Left lung (tissue), 14 donors: ENCODE measurements at places on chromosomes 12 and 14. TPM values are rescaled to one million over a fixed set of nuclear protein-coding genes. Genes with fewer than 3 reads are reported as not detected.

- H3K4me3 ChIP-seq = no peak overlapping the region
- H3K27ac ChIP-seq = no peak overlapping the region
- DNase-seq = no peak
- no peaks in the 10 kb centered on the region for H3K36me3 ChIP-seq
- no peaks in the 10 kb centered on the region for H3K27me3 ChIP-seq
- H3K4me1 ChIP-seq = peaks cover 9% of the 10 kb centered on the region
Measured at GRCh38 chr14:74859757-74860552, 16.0 kb downstream of the PROX2 start.

DNA sequence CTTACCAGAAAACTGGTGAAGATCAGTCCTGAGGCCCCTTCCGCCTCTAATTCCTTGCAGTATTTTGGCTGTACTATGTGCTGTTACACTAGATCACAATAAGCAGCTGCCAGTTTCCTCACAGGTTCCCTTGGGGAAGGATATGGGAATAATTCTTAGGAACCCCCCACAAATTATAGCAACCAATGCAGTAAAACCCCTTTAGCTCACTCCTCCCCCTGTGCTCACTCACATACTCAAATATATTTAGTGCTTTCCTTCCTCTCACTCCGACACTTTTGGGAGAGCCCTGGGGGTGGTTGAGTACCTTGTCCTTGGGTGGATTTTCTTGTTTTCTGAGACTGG is 162.7 kb downstream of the ETV6 start:
- H3K27me3 ChIP-seq = no peaks in the 10 kb centered on the region
- DNase-seq = no peak
- H3K4me1 ChIP-seq = peaks cover 31% of the 10 kb centered on the region
- H3K4me3 ChIP-seq = no peak overlapping the region
- peak overlapping the region; percentile 74 for H3K27ac ChIP-seq
- H3K36me3 ChIP-seq = no peaks in the 10 kb centered on the region

DNA sequence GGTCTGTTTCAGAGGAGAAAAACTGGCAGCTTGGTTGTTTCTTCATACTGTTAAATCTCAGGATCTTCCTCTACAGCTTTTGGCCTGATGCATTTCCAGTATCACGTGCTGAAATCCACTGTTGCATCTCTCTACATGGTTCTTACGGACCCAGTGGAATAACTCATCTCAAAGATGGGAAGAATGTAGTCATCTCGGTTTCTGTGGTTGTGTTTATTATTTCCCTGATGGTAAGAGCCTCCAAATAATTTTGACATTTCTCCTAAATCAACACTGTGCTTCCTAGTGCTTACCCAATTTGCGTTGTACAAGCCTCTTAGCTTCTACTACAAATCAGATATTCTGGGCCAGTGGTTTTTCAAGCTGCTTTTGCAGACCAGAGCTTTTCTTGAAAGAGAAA is 812.8 kb downstream of the C12orf50 start:
- DNase-seq = no peak
- H3K27ac ChIP-seq = no peak overlapping the region
- peaks cover 8% of the 10 kb centered on the region for H3K4me1 ChIP-seq
- no peak overlapping the region for H3K4me3 ChIP-seq
- no peaks in the 10 kb centered on the region for H3K36me3 ChIP-seq

GRCh38 chr14:105938055-105938863 is 411.9 kb downstream of the TMEM121 start:
- H3K4me1 ChIP-seq = no peaks in the 10 kb centered on the region
- peak; percentile 54 for DNase-seq
- H3K36me3 ChIP-seq = no peaks in the 10 kb centered on the region
- H3K27ac ChIP-seq = no peak overlapping the region

DNA sequence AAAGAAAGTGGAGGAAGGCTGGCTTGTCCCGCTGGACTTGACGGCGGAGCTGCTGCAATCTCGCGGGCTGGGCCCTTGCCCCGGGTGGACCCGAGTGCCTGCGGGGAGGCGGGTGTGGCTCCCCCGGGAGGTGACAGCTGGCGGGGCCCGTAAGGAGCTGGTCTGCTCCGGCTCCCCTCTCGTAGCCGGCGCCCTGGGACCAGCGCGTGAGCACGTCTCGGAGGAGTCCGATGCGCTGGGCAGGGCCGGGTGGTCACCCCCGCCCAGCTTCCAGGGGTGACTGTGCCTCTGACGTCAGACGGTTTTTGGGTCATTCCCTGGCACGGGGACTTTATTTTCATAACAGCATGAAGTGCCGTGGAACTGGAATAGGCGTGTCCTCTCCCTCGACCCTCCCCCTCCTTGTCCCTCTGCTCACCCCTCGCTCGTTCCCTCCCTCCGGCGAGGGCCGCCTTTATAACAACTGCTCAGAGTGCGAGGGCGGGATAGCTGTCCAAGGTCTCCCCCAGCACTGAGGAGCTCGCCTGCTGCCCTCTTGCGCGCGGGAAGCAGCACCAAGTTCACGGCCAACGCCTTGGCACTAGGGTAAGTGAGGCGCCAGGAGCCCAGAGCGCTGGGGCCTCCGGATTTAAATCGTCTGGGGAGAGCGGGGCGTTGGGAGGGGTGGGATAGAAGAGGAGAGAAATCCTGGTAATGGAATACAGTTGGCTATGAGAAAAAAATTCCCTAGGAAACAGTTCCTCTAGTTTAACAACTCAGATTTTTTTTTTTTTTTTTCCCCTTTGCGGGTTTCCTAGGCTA is at the start of gene GPRC5A:
Gene GPRC5A, plus strand, starts transcription at position 483 of the 801 bp plus-strand sequence. CDS start 16,688 bp downstream, outside the sequence.
- no peaks in the 10 kb centered on the region for H3K36me3 ChIP-seq
- peak within 1 kb of the TSS; percentile 76 for H3K27ac ChIP-seq
- H3K4me1 ChIP-seq = peaks cover 24% of the 10 kb centered on the region
- peak within 1 kb of the TSS; percentile 42 for H3K4me3 ChIP-seq

- peak; percentile 17 for DNase-seq
- no peaks in the 10 kb centered on the region for H3K36me3 ChIP-seq
- no peaks in the 10 kb centered on the region for H3K27me3 ChIP-seq
- no peak overlapping the region for H3K27ac ChIP-seq
- H3K4me1 ChIP-seq = no peaks in the 10 kb centered on the region
Measured at GRCh38 chr12:59040656-59041055, 120.4 kb upstream of the LRIG3 start.

DNA sequence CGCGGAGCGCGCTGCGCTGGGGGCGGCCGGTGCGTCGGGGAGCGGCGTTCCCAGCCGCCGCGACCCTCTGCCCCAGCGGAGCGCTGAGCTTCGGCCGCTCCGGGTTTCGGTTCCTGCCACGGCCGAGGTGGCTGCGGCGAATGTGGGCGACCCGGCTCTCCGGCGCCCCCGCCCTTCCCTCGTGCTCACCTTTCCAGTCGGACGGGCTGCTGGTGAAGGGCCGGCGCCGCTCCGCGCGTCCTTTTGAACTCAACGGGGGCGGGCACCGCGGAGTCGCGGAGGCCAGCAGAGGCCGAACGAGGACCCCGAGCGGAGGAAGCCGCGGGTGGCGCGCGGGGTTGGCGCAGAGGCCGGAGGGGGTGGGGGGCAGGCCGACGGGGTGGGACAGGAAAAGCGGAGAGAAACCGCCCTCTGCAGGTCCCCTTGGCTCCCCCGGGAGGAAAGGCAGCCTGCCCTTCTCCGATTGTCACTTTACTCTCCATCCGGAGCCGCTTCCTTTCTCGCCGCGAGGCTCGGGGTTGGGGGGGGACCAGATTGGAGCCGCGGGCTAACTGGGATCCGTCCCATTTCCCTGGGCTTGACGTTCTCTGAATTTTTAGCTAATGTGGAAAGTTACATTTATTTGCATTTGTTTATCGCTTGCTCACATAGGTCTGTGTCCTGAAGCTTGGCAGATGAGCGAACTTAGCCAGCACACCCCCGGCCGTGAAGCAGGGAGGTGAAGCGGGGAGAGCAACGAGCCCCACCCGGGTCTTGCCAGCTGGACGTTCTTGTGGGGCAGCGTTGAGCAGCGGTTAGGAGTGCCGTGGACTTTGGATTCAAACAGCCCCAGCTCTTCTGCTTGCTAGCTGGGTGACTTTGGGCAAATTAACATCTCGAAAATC is at the start of gene SMAGP:
Gene SMAGP, minus strand, starts transcription at position 349 of the 884 bp plus-strand sequence. CDS start 1,137 bp downstream, outside the sequence.
- DNase-seq = peak; percentile 83
- peaks cover 5% of the 10 kb centered on the region for H3K4me1 ChIP-seq
- peak within 1 kb of the TSS; percentile 70 for H3K4me3 ChIP-seq
- H3K36me3 ChIP-seq = no peaks in the 10 kb centered on the region

DNA sequence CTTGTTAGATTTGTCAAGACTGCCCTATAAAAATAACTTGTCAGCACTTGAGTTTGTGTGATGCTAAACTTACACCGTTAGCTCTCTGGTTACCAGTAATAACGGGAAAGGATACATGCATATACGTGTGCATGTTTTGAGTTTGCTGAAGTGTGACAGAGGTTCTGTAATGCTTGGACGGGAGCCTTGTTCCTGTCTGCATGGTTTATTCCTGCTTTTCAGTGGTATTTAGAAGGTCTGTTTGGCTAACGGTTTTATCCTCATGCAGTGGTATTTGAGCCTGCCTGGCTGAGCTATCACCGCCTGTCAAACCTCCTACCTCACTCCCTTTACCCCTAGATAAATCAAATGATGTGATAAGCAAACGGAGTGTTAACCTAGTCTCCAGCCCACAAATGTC is 305.6 kb downstream of the GALC start:
- no peaks in the 10 kb centered on the region for H3K36me3 ChIP-seq
- H3K27me3 ChIP-seq = no peaks in the 10 kb centered on the region
- no peak overlapping the region for H3K27ac ChIP-seq
- H3K4me1 ChIP-seq = no peaks in the 10 kb centered on the region
- no peak overlapping the region for H3K4me3 ChIP-seq

- DNase-seq = peak; percentile 55
- peak overlapping the region; percentile 87 for H3K4me3 ChIP-seq
- H3K36me3 ChIP-seq = no peaks in the 10 kb centered on the region
- H3K27me3 ChIP-seq = no peaks in the 10 kb centered on the region
- H3K4me1 ChIP-seq = peaks cover 37% of the 10 kb centered on the region
- peak overlapping the region; percentile 94 for H3K27ac ChIP-seq
Measured at GRCh38 chr14:103628221-103628683, 759 bp upstream of the KLC1 start.

- peaks cover 17% of the 10 kb centered on the region for H3K4me1 ChIP-seq
- peak; percentile 51 for DNase-seq
- no peaks in the 10 kb centered on the region for H3K36me3 ChIP-seq
- H3K27ac ChIP-seq = no peak overlapping the region
- H3K4me3 ChIP-seq = no peak overlapping the region
Measured at GRCh38 chr12:26810330-26810729, 22.7 kb downstream of the ITPR2 start.

DNA sequence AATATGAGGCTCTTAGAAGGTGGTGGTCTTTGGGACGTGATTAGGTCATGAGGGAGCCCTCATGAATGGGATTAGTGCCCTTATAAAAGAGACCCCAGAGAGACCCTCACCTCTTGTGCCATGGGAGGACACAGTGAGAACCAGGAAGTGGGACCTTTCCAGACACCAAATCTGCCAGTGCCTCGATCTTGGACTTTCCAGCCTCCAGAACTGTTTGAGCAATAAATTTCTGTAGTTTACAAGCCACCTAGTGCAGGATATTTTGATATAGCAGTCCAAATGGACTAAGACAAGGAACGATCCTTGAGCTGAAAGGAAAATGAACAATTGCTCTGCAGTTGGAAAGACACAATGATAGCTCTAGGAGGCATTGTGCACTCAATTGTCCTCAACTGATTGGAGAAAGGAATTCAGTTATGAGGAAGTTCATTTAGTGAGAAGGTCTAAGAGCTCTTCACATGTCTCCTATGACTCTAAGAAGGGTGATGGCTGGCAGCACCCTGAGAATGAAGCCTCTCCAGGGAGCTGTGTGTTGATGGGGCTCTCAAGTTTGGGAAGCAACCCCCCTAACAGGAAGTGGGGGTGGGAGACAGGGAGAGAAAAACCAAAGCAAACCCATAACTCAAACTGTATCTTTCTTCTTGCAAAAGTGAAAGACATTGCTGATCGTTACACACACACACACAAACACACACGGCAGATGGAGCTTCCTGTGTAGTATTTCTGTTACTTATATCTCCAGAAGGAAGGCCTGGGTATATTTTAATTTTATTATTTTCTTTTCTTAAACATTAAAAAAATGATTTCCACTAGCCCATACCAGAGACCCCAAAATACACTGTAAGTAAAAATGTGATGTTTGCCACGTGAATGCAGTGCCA is 21.0 kb downstream of the CHST11 start:
- H3K4me1 ChIP-seq = peaks cover 82% of the 10 kb centered on the region
- no peaks in the 10 kb centered on the region for H3K27me3 ChIP-seq
- H3K4me3 ChIP-seq = no peak overlapping the region
- no peak for DNase-seq
- no peaks in the 10 kb centered on the region for H3K36me3 ChIP-seq
- peak overlapping the region; percentile 34 for H3K27ac ChIP-seq

DNA sequence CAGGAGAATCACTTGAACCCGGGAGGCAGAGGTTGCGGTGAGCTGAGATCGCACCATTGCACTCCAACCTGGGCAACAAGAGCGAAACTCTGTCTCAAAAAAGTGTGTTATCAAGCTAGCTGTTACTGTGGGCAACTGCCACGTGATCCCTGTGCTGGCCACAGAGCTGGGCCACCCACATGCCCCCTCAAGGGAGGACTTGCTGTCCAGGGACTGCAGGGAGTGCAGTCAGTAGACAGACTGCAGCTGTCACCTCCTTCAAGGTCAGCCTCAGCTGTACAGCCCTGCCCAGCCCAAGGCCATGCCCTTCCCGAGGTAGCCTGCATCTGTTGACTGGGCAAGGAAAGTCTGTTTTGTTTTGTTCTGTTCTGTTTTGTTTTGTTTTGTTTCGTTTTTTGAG is 46.6 kb upstream of the BICDL1 start:
- no peak overlapping the region for H3K4me3 ChIP-seq
- no peaks in the 10 kb centered on the region for H3K4me1 ChIP-seq
- DNase-seq = no peak
- peaks cover 3% of the 10 kb centered on the region for H3K27me3 ChIP-seq
- H3K27ac ChIP-seq = no peak overlapping the region

- no peak overlapping the region for H3K27ac ChIP-seq
- DNase-seq = no peak
- H3K4me3 ChIP-seq = no peak overlapping the region
- no peaks in the 10 kb centered on the region for H3K27me3 ChIP-seq
- H3K36me3 ChIP-seq = no peaks in the 10 kb centered on the region
- peaks cover 7% of the 10 kb centered on the region for H3K4me1 ChIP-seq
Measured at GRCh38 chr12:121676190-121676589, 6.7 kb upstream of the MORN3 start.

- no peak overlapping the region for H3K27ac ChIP-seq
- H3K4me1 ChIP-seq = peaks cover 12% of the 10 kb centered on the region
- H3K27me3 ChIP-seq = peaks cover 40% of the 10 kb centered on the region
- H3K36me3 ChIP-seq = no peaks in the 10 kb centered on the region
- H3K4me3 ChIP-seq = no peak overlapping the region
Measured at GRCh38 chr12:124299628-124300388, 4.9 kb downstream of the RFLNA start.

- H3K27me3 ChIP-seq = no peaks in the 10 kb centered on the region
- peak overlapping the region; percentile 32 for H3K4me3 ChIP-seq
- peak; percentile 87 for DNase-seq
Measured at GRCh38 chr12:40107098-40107802, 1.4 kb upstream of the SLC2A13 start.

Gene TCL1B
- not detected for total RNA-seq
